Effector CD4-positive, alpha-beta T cell (primary cell): ENCODE measurements at places on chromosomes 11 and 22.

DNA sequence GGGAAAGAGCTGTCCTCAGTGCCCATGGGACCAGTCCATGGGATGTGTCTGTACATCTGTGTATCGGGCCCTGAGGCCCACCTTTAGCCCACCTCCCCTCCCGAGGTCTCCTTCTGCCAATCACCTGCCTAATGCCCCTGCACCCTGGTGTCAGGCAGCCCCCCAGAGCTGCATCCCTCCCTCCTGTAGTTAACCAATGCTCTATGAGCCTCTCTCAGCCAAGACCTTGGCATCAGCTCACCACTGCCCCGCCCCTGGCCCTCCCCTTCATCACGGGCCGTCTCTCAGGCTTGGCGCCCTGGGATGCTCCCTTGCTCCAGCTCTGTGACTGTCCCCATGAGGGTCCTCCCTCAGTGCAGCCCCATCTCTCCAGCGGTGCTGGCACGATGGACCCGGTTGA lies 18.5 kb downstream of the MGAT3 start:
- DNase-seq = no peak

- no peak for DNase-seq
Observed at GRCh38 chr11:56819916-56820315, 71.4 kb upstream of the OR9G4 start.

GRCh38 chr11:2298795-2299761 lies 2.6 kb downstream of the C11orf21 start:
- DNase-seq = no peak

- DNase-seq = no peak
Observed at GRCh38 chr11:811446-812245, 1.9 kb downstream of the RPLP2 start.

DNA sequence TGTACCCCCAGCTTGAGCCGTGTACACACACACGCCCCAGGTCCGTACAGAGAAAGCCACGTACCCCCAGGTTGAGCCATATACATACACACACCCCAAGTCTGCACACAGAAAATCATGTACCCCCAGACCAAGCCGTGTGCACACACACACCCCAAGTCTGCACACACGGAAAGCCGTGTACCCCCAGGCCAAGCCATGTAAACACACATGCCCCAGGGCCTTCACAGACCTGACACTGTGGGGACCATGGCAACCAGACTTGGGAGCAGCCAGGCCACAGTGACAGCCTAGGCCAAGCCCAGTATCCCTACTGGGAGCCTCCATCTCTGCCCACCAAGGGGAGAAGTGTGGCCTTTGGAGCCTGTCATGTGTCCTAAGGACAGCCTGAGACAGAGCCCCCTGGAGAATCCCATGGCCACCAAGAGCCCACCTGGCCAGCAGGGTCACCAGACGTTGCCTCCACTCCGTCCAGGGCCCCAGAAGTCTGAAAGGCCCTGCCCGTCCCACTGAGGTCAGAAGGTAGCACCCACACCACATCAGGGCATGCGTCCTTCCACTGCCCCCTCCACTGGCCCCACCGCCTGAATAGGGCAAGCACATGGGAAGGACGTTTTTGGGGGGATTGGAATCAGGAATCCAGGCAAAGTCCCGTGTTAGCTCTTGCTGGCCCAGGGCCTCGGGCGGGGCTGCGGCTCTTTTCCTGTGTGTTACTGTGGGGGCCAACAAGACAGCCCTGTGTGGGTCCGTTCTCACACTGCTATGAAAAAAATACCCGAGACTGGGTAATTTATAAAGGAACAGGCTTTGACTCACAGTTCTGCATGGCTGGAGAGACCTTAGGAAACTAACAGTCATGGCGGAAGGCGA lies 636.7 kb downstream of the TBC1D22A start:
- DNase-seq = no peak

DNA sequence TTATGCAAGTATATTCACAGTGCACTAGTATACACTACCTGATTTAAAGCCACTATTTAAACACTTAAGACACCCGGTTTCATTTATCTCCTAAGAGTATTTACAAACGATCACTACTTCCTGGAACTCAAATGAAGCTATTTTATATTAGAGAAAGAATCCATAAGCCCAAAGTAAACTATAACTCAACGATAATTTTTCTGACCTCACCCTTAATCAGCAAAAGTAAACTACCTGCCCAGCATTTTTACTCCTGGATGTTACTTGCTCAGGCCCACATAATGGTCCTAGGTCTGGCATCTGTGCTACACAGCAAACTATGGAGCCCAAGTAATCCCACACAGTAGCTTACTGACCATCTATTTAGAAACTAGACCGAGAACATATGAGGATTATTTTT lies 33.4 kb downstream of the TSG101 start:
- DNase-seq = no peak

DNA sequence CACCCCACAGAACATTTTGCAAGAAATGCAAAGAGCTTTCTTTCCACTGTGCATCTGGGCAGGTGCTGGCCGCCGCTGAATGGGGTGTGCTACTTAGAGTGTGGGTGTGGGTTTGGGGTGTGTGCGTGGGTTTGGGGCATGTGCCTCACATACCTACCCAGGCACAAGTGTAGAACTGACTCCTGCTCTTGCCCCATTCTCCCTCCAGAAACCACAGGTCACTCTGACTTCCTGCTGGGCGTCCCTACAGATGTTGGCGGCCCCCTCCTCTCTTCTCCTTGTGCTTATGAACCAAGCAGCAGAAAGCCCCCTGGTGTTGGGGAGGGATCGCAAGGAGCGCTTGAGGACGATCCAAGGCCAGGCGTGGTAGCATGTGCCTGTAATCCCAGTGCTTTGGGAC lies 63.9 kb downstream of the GRIK4 start:
- DNase-seq = no peak

DNA sequence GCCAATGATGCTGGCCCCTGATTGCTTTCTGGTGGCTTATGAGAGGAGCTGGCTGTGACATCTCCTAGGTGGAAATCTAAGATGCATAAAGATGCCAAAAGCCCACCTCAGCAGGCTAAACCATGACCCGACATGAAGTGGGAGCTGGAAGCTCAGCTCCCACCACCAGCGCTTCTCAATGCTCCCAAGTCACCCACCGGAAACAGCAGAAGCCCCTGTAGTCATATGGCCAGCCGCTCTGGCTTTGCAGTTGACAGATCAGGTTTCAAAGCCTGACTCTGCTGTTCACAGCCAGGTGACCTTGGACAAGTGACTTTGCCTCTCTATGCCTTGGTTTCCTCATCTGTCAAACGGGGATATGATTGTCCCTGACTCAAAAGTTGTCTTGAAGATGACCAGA lies 29.1 kb upstream of the ANO1 start:
- no peak for DNase-seq
